ENCODE measurements at places on chromosomes 4 and X. TPM values are rescaled to one million over a fixed set of nuclear protein-coding genes. Genes with fewer than 3 reads are reported as not detected.

DNA sequence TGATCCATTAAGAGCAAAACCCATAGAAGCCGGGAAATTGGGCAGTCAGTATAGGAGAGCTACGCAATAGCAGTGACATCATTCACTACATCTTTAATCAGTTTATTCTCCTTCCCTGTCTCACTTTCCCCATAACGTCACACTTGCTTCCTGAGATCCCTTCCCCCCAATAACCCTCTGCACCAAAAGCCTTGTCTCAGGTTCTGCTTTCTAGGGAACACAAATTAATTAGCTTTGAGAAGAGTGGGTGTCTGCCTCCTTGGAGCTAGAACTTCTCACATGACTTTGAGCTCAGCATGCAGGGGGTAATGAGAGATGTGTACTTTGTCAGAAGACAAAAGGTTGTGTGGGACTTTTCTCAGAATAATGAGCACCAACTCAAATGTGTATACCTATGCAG, 128.3 kb upstream of the MAOA start:
- DNase-seq: no peak

Gene EDA
- total RNA-seq: 6.8 TPM

Gene TBX22
- total RNA-seq: 0.53 TPM

Gene PTCHD1
- total RNA-seq: 0.03 TPM

Gene TIGD4
- 4.1 TPM for total RNA-seq

GRCh38 chr4:7697821-7698220, 241.8 kb downstream of the AFAP1 start:
- no peak for DNase-seq

GRCh38 chrX:48996969-48997368, 5.1 kb downstream of the GRIPAP1 start:
- peak; percentile 51 for DNase-seq

DNA sequence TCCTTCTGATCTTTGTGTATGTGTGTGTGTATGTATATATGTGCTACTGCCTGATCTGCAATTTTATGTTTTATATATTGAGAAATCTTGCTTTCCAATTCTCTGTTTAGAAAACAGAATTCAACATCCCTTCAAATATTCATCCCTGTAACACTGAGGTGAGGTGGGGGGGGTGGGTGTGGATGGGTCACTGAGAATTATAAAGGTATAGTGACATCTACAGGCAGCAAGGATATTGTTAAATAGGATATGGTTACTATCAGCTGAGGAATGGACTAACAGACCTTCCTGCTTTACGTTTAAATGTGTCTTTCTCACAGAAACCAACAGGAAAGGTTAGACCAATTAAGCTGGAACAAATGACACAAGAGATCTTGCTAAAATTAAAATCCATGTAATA, 19.0 kb upstream of the MAGEB2 start:
- DNase-seq: peak; percentile 13

GRCh38 chr4:139599594-139600374, 43.8 kb upstream of the SETD7 start:
- no peak for DNase-seq

GRCh38 chr4:1564535-1565375, 119.4 kb downstream of the FAM53A start:
- no peak for DNase-seq

DNA sequence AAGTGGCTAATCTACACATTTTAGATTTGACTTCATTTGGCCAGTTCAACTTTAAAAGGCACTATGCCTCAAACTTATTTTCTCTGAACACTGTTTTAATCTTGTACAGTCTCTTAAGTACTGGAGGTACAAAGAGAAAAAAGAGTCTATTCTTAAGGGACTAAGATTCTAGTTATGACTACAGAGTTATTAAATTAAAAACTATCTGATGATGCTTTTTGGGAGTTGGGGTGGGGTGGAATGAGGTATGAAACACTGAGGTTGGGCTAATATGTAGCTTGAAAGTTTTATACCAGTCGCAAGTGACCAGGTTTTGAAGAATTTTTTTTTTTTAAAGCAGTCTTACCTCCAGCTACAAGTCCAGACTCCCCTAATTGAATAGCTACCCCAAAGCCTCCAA, 17.7 kb upstream of the GPR34 start:
- DNase-seq: no peak

Gene PARM1
- 1.6 TPM for total RNA-seq

- no peak for DNase-seq
Observed at GRCh38 chr4:70838204-70838603, 1.5 kb downstream of the GRSF1 start.

- DNase-seq: no peak
Observed at GRCh38 chr4:112147697-112148096, 2.4 kb downstream of the FAM241A start.

- no peak for DNase-seq
Observed at GRCh38 chr4:85496126-85496849, 21.3 kb downstream of the ARHGAP24 start.

- DNase-seq: no peak
Observed at GRCh38 chrX:13669246-13669737, 16.4 kb downstream of the TCEANC start.

- DNase-seq: no peak
Observed at GRCh38 chr4:144906181-144906925, 191.6 kb downstream of the ANAPC10 start.

DNA sequence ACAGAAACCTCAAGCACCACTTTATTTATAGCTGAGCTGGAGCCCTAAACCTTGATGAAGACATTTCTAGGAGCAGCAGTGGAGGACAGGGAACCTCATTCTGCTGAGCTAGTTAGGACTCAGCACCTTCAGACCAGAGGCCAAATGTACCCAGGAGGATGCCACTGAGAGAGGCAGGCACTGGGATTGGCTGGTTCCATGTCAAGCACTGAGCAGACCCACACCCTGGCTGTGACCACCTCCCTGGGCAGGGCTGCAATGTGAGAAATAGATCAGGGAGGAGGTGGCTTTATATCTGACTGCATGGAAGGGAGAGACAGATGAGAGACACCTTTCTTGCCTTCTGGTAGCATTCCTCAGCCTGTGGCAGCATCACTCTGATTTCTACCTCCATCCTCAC, 304.6 kb downstream of the STK32B start:
- DNase-seq: no peak

Gene BRS3
- not detected for total RNA-seq

GRCh38 chr4:54675721-54676461, 18.1 kb downstream of the KIT start:
- DNase-seq: peak; percentile 19

DNA sequence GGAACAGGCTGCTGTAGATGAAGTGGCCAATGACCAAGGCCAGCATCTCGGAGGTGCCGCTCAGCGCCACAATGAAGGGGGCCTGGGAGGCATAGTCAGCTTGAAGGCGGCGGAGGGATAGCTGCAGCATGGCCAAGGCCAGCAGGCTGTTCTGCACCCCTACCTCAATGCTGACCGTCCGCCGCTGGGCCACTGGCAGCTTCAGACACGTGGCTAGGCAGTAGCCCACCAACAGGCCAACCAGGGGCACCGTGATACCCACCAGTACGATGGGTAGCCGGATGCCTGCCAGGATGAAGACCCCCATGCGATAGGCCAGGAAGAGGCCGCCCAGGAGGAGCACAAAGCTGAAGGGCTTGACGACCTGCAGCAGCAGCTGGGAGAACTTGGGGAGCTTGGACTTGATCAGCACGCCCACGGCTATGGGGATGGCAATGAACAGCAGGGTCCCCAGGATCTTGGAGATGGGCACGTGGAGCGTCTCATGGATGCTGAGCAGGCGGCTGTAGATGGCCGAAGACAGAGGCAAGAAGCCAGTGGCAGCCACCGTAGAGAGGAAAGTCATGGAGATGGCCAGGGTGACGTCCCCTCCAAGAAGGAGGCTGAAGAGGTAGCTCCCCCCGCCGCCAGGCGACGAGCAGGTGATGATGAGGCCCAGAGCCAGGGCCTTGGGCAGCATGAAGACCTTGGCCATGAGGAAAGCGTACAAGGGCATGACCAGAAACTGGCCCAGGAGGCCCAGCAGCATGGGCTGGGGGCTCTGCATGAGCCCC, 1.3 kb upstream of the UBL4A start:
- no peak for DNase-seq

Gene RBMX
- 1,172 TPM for total RNA-seq

Measured in neural progenitor cell (in vitro differentiated cells).